ENCODE measurements at places on chromosomes 4 and X.

GRCh38 chr4:124065936-124066335, 646.6 kb downstream of the ANKRD50 start:
- DNase-seq = no peak

- no peak for DNase-seq
Measured at GRCh38 chrX:22666441-22666840, 333.3 kb upstream of the DDX53 start.

- DNase-seq = no peak
Measured at GRCh38 chrX:41350976-41351569, 17.1 kb downstream of the DDX3X start.

- DNase-seq = no peak
Measured at GRCh38 chr4:165726831-165727230, 146.2 kb upstream of the TLL1 start.

DNA sequence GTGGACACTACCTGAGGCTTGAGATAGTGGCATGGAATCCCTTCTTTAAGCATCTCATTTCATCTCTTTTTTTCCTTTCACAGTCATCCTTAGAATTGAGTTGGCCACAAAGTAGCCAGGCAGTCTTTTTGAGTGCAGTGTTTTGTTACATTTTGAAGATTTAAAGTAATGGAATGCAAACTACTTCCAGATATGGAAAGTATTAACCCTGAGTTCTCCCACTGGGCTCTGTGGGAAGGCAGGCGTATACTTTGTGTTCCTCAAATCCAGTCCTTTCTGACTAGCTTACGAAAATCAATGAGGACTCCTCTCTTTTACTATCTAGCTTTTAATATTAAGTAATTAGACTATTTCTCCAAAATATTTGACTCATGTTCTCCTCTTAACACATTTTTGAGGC, 29.9 kb downstream of the PCDH10 start:
- DNase-seq = no peak

DNA sequence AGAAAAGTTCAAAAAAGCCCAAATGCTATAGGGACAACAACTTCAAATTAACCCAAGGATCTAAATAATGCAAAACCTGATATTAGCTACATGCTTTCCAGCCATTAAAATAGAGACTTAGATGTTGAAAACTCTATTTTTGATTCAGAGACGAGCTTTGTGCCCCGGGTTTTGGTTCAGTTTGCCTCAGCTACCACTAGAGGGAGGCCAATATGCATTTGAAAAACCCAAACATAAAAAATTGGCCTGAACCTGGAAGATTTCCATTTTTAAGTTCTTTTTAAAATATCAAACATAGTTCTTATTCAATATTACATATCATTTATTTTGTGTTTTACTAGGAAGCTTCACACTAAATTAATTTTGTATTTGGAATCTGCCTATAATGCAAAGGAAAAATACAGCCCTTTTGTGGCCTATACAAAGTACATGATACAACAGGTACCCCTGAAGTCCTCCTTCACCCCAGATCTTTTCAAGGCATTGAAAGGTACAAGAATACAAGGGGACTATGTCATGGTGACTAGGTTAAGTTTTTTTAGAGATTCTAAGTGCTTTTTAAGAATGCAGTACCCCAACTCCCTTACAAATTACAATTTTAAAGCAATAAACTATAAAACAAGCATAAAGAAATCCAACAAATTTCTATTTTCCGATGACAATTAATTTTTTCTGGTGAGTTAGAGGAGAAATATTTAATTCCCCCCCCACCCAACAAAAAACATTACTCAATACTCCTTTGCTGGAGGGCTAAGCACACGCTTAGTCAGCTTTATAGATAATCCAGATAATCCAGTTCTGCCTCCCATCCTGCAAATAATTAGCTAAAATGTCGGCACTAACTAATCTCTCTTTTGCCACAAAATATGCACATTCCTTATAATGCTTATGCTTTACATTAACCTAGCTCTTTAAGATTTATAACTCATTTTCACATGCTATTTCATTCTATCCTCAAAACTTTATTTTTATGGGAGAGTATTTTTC, 97.7 kb upstream of the PTPN13 start:
- DNase-seq = no peak

Measured in stimulated activated effector memory CD8-positive, alpha-beta T cell treated with anti-CD3 and anti-CD28 coated beads, Interleukin-12 subunit alpha, Interleukin-12 subunit beta, amount 100 ng/mL, for 72 hours (primary cell).